Liver (tissue), 10 donors: ENCODE measurements at places on chromosomes 12 and 14. TPM values are rescaled to one million over a fixed set of nuclear protein-coding genes. Genes with fewer than 3 reads are reported as not detected.

The DDX23 gene
- 60.6 TPM for total RNA-seq

GRCh38 chr14:24941719-24942118 lies 108.2 kb downstream of the STXBP6 start:
- no peaks in the 10 kb centered on the region for H3K27me3 ChIP-seq
- no peak overlapping the region for H3K4me3 ChIP-seq
- no peak for DNase-seq

GRCh38 chr12:39502726-39503125 lies 59.8 kb upstream of the KIF21A start:
- H3K4me1 ChIP-seq: no peaks in the 10 kb centered on the region
- no peaks in the 10 kb centered on the region for H3K36me3 ChIP-seq
- no peaks in the 10 kb centered on the region for H3K27me3 ChIP-seq
- no peak overlapping the region for H3K4me3 ChIP-seq
- DNase-seq: no peak

GRCh38 chr12:57093415-57094207 lies 4.7 kb downstream of the NAB2 start:
- DNase-seq: no peak
- H3K27me3 ChIP-seq: no peaks in the 10 kb centered on the region
- H3K4me1 ChIP-seq: peaks cover 6% of the 10 kb centered on the region

GRCh38 chr12:78385541-78385940 lies 479.0 kb upstream of the SYT1 start:
- no peaks in the 10 kb centered on the region for H3K4me1 ChIP-seq
- H3K27ac ChIP-seq: no peak overlapping the region
- no peak for DNase-seq
- H3K36me3 ChIP-seq: no peaks in the 10 kb centered on the region
- H3K4me3 ChIP-seq: no peak overlapping the region

DNA sequence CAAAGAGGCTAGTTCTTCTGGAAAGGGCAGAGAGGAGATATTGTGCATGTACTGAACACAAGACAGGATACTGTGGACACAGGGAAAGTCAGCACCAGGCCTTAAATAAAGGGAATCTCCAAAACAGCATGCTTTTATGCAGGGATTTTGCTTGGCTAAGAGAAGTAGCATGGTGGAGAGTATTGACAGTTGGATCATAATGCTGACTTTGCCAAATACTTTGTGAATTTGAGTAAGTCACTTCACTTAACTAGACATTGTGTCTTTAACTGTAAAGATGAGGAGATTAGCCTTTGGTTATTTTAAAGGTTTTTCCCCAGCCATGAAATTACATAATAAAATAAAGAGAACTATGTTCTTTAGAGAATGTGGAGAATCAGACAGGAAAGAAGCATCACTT lies 24.5 kb downstream of the GALNT8 start:
- no peaks in the 10 kb centered on the region for H3K27me3 ChIP-seq
- no peaks in the 10 kb centered on the region for H3K36me3 ChIP-seq
- no peak for DNase-seq
- no peak overlapping the region for H3K4me3 ChIP-seq
- H3K4me1 ChIP-seq: no peaks in the 10 kb centered on the region
